ENCODE measurements at places on chromosomes 7 and 10.

DNA sequence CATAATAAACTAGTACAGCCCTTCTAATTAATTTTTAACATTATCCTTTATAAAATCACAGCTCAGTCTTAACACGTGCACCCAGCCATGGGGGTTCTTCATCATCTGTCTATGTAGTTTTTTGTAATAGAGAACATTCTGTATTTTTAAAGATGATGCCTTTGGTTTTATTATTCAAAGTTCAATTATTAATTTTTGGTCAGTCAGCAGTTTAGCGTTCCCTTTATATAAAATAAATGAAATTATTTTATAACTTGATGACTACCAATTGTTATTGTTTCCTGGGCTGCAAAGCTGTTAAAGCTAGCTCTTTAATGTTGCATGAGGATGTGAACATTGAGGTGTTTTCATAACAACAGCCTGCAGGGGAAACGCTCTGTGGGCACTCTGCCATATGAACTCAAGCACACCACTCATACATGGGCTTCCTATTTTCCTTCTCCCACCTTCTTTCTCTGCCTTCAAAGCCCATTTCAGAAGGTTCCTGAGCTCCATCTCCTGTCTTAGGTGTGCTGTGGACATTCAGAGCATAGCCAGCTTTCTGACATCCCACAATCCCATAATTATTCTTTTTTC is 172.0 kb upstream of the YAE1 start:
- no peak for DNase-seq

GRCh38 chr7:73448609-73449008 is 15.0 kb downstream of the FZD9 start:
- no peak for DNase-seq

DNA sequence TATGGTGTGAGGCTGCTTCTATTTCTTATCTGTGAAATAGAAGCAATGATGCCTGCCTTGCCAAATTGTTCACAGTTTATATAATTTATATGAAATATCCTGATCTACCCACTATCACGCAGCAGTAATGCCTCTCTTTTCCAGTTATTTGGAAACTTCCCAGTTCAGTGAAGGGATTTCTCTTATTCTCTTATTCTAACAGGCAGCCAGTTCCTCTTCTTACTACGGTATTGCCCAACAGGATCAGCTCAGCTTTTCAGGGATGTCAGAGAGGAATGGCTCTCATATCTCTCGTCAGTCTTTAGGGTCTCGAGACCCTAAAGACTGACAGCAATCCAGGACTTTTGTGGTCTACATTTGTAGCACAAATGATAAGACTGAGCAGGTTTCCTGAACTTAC is 215.6 kb downstream of the CREB5 start:
- DNase-seq, result no peak

DNA sequence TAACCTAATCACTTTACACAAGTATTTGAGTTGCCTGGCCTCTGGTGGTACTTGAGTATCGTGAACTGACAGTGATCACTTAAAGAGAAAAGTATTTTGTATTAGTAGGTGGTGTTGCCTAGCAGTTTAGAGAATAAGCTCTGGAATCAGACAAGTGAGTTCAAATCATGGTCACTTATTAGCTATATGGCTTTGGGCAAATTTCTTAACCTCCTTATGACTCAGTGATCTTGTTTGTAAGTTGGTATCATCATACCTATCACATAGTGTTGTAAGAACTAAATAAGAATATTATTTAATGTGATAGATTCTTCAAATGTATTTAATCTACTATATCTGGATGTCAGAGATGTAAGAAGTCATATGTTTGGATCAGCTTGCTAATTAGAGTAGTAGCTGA is 163.8 kb downstream of the RNF133 start:
- no peak for DNase-seq

- no peak for DNase-seq
These were observed 777.3 kb downstream of the CCSER2 start for GRCh38 chr10:85105614-85106255.

- no peak for DNase-seq
These were observed 174.4 kb downstream of the CTNNA3 start for GRCh38 chr10:67521546-67521945.

GRCh38 chr10:71576842-71577241 is 142.7 kb downstream of the C10orf105 start:
- no peak for DNase-seq

DNA sequence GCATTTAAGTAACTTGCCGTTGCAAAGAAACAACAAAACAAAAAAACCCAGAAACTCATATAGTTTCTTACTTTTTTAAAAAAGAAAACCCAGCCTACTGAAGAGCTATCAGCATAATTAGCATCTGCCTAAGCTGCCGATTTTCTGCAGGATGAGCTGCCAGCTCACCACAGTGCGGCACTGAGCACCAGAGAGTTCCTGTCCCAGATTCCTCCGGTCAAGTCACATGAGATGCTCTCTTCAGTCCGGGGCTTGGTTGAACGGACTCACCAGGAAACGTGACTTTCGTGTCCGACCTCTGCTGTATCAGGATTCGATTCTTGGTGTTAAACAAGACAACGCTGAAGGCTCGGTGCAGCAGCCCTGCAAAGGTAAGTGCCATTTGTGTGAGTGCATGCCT is 3.2 kb downstream of the IDI2 start:
- no peak for DNase-seq

DNA sequence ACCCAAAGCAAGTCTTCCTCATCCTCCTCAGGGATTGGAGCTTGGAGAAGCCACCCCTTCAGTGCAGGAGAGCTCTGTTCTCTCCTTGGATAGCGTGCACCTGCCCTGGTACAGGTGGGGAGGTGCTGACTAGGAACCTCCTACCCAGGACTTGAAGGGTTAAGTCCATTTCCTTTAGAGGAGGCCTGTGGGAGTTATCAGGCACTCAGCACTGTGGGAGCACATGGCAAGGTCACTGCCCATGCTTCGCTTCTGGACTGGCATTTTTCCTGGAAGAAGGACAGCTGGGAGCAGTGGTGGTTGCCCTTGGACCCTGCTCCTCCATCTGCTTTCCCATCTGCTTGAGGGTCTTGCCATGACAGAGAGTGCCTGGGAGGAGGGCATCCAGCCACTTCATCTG is 142.8 kb downstream of the CXCL12 start:
- DNase-seq, result no peak

DNA sequence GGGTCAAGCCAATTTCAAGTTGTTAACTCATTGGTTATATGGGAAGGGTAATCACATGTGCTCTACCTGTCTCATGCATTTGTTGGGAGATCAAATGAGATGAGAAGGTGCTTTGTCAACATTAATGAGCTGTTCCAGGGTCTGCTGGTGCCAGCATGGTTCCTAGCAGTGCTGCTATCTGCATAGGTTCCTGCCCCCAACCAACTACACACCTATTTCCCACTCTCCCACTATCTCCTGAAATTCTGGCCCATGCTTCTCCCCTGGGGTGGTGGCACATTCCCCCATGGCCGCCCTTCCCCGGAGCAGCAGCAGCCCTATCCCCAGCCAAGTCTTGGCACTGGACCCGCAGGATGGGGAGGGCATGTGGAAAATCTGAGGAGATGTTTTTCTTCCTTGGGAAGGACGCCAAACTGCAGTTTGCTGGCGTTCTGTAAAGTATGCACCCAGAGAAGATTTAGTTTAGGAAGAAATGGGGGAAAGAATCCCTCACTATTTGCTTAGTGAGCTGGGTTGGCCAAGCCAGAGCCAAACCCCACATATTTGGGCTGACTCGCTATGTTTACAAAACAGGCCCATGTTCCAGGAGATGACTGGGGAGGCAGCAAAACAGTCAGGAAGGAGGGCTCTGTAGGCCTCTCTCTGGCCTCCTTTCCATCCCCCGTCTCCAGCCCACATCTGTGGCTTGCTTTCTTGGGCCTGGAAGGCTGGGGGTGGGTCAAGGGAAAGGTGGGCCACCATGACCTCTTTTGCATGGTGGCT is 42.5 kb downstream of the PPP1R3C start:
- peak; percentile 87 for DNase-seq
